Karpas-422 (cell line): ENCODE measurements at places on chromosomes 4 and X.

GRCh38 chr4:147828331-147828905 is 96.5 kb downstream of the ARHGAP10 start:
- DNase-seq: no peak

- DNase-seq: no peak
These were observed 12.5 kb downstream of the KLHL15 start for GRCh38 chrX:24014388-24015018.

- DNase-seq: peak; percentile 57
These were observed 63.2 kb upstream of the GUCY1A1 start for GRCh38 chr4:155603360-155603891.

- DNase-seq: no peak
These were observed 19.1 kb downstream of the MFAP3L start for GRCh38 chr4:170007113-170007512.

- DNase-seq: no peak
These were observed 46.3 kb downstream of the SULT1B1 start for GRCh38 chr4:69714086-69714485.

- DNase-seq: no peak
These were observed 12.7 kb upstream of the SMIM43 start for GRCh38 chr4:121777625-121778024.

GRCh38 chrX:71143508-71143907 is 1.1 kb upstream of the NLGN3 start:
- no peak for DNase-seq

DNA sequence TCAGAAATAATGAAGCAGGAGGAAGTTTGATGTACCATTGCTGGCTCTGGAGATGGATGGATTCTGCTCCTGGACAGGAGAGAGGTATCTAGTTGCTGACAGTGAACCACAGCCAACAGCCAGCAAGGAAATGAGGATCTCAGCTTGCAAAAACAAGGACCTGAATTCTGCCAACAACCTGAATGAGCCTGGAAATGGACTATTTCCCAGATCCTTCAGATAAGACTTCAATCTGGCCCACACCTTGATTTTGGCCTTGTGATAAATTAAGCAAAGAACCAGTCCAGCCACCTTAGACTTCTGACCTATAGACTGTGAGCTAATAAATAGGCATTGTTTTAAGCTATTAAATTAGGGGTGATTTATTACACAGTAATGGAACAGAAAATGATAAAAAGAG is 220.3 kb downstream of the ADAMTS3 start:
- no peak for DNase-seq

- DNase-seq: no peak
These were observed 12.1 kb downstream of the PCGF3 start for GRCh38 chr4:717601-718320.
